ENCODE measurements at places on chromosomes 1 and 21.
A peak's percentile ranks its signal among the peaks of the same experiment; 100 is the strongest.

DNA sequence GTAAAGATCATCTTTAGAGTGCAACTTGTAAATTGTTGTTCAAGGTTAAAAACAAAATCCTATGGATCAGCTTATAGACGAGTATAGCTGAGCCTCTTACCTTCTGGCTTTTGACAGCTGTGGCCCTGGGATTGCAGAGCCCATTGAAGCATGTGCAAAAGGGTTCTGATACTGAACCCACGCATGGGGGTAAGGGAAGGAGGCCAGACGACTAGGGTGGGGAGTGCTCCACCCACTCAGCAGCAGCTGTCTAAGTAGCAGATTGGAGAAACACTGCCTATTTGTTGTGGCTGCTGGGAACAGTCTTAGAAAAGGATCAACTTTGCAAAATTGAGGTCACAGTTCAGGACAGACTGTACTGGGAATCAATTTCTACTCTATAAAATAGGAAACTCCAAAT, 16.1 kb downstream of the CD101 start:
- no peak for DNase-seq

GRCh38 chr1:221620437-221621384, 121.2 kb downstream of the DUSP10 start:
- no peak for DNase-seq

- DNase-seq, result no peak
These were observed 15.3 kb downstream of the BCL9 start for GRCh38 chr1:147556643-147557042.

- DNase-seq, result no peak
These were observed 135.4 kb upstream of the POGK start for GRCh38 chr1:166703726-166704462.

DNA sequence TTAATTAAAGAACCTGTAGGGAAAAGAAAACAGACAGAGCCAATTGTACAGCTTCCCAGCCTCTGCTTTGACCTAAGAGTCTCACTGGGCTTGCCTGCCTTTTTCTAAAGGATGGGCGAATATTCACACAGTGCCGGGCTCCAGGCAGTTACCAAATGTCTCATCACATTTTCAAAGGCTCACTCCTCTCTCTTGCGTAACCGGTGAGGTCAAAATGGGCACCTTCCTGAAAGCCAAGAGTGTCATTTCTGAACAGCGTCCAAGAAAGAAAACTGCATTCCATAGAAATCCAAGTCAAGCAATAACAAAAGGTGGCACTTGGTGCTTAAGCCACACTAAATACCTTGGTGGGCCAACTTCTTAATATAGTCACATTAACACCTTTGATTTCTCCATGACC, 710 bp upstream of the PALMD start:
- DNase-seq, result no peak

- no peak for DNase-seq
These were observed 3.5 kb upstream of the PEF1 start for GRCh38 chr1:31648190-31648589.

DNA sequence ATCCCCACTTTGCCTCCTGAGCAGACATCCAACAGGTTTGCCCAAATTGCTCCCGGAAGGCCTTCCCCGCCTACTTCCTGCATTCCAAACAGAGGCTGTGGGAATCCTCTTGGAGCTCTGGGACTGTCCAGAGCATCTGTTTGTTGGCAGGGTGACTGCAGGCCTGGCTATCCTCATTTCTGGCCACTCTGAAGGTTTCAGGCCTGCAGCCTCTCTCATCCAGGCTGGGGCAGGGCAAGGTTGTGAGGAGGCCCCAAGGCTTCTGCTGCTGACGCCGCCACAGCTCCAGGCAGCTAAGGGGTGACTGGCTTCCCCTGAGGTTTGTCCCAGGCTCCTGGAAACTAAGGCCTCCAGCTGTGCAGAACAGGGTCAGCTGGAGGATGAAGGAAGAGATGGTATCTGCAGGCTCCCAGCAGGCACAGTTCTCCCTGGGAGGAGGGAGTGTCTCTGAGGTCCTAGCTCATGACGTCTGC, 11.3 kb downstream of the CDK18 start:
- DNase-seq, result no peak

DNA sequence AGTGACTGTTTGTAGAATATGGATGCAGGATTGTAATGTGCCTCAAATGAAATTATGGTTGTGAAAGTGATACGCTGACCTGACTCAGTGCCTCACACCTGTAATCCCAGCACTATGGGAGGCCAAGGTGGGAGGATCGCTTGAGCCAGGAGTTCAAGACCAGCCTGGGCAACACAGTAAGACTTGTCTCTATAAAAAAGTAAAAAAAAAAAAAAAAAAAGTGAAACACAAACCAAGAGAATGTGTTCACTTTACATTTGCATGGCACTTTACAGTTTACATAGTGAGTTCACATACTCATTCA, 2.0 kb downstream of the CAPN2 start:
- DNase-seq, result no peak

DNA sequence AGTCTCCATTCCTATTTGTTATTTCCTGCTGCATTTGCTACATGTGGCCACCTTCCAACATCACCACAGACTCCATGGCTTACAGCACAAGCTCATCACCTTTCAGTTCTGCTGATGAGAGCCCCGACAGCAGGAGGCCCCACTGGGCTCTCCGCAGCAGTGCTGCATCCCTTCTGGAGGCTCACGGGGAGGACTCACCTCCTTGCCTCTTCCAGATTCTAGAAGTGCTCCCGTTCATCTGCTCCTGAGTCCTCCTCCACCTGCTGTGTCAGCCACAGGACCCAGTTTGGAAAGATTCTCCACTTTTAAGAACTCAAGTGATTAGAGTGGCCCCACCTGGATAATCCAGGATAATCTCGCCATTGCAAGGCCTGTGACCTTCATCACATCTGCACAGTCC, 167.6 kb downstream of the PCBP3 start:
- DNase-seq, result no peak

DNA sequence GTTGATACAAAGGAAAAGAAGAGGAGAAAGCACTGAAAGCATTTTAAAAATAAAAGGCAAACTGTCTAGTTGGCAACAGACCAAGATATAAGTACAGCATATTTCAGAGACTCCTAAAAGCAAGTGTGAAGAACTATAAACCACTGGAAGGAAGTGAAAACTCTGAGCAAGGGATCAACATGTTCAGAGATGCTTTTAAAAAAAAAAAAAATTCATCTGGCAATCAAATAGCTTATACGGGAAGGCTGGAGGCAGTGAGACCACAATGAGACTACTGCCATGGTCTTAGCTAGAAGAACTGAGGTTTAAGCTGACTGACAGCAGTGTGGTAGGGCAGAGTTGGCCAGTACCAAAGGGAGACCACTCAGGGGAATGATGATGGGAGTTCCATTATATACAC, 124.3 kb downstream of the VAV3 start:
- no peak for DNase-seq

GRCh38 chr1:30028939-30029338, 694.4 kb downstream of the MATN1 start:
- DNase-seq, result no peak

DNA sequence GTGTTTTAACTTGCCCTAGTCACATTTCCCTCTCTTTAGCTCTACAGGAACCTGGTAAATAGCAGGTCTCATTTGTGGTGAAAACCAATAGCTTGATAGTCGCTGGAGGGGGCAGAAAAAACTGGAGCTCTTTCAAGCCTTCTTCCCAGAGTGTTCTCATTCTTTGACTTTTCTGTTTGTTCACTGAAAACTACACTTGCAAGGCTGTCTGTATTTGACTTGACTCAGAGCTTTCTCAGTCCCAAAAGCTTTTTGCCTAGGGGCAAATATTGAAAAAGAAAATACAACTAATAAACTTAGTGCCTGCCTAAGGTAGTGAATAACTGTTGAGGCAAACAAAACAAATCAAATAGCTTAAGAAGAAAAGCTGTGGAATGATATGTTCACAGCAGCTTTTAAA, 217.1 kb upstream of the CHRM3 start:
- no peak for DNase-seq

DNA sequence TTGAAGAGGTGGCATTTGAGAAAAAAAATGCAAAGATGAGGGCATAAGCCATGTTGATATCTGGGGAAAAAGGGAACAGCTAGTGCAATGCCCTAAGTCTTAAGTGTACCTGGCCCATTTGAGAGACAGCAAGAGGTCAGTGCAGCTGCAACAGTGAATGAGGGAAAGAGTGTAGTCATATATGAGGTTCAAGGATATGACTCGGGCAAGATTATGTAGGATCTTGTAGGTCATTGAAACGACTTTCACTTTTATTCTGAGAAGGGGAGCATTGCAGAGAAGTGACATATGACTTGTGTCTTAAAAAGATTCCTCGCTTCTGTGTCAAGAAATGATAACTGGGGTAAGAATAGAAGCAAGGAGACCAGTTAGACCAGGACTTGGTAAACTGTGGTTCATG, 31.0 kb downstream of the NTMT2 start:
- DNase-seq, result no peak

DNA sequence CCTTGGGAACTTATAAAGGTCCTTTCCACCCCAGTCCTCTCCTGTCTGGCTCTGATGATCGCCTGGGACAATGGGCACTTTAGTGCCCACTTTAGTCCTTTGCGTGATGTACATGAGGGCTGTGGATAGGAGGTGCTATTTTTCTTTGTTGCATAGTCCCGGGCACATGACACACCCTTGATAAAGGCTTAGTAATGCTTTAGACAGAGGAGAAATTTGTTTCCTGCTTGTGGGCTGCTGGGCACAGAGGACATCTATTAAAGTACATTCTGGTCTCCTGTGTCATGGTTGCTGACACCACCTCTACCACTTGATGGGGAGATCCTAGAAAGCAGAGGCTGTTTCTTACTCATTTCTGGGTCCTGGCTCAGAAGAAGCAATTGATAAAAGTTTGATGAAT, 5.4 kb upstream of the KNCN start:
- DNase-seq, result no peak

- peak; percentile 32 for DNase-seq
These were observed 7.0 kb upstream of the C1orf174 start for GRCh38 chr1:3907031-3907534.

GRCh38 chr1:109425391-109426280, 612 bp downstream of the PSMA5 start:
- peak; percentile 17 for DNase-seq

DNA sequence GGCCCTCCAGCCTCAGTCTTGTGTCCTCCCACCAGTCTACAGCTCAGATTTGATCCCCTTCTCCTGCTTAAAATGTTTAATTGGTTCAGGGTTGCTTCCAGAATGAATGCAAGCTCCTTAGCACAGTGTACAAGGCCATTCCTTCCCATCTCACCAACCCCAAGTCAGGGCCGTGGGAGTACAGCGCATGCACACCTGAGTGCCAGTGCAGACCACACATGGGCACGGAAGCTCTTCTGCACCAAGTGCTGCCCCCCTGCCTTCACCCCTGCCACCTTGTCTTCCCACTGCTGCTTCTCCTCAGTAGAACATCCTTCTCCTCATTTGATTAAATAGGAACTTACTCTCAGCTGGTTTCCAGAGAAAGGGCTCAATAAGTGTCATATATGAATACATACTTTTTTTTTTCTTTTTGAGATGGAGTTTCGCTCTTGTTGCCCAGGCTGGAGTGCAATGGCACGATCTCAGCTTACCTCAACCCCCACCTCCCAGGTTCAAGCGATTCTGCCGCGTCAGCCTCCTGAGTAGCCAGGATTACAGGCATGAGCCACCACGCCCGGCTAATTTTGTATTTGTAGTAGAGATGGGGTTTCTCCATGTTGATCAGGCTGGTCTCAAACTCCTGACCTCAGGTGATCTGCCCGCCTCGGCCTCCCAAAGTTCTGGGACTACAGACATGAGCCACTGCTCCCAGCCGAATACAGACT, 9.3 kb downstream of the PMF1 start:
- no peak for DNase-seq

DNA sequence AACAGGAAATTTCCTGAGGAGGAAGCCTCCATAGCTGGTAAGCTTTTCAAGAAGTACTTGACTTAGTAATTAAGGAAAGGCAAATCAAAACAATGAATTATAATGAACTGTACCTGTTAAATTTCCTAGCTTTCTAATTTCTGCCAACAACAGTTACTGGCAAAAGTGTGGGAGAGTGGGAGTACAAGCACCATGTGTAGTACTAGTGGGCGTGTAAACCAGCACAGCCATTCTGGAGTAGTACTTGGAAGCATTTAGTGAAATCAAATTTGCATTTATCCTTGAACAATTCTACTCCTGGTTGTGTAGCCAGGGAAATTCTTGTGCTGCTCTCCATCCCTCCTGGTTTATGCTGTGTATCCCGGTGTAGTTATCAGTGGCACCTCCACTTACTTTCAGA, 190.8 kb downstream of the PRDM2 start:
- no peak for DNase-seq

GRCh38 chr1:31583995-31584868, 7.9 kb downstream of the TINAGL1 start:
- peak; percentile 83 for DNase-seq

DNA sequence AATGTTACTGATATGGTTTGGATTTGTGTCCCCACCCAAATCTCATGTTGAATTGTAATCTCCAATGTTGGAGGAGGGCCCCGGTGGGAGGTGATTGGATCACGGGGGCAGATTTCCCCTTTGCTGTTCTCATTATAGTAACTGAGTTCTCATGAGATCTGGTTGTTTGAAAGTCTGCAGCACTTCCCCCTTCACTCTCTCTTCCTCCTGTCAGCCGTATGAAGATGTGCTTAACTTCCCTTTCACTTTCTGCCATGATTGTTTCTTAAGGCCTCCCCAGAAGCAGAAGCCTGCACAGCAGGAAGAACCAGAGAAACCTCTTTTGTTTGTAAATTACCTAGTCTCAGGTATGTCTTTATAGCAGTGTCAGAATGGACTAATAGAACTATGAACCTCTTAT, 28.4 kb downstream of the TRIM33 start:
- no peak for DNase-seq

DNA sequence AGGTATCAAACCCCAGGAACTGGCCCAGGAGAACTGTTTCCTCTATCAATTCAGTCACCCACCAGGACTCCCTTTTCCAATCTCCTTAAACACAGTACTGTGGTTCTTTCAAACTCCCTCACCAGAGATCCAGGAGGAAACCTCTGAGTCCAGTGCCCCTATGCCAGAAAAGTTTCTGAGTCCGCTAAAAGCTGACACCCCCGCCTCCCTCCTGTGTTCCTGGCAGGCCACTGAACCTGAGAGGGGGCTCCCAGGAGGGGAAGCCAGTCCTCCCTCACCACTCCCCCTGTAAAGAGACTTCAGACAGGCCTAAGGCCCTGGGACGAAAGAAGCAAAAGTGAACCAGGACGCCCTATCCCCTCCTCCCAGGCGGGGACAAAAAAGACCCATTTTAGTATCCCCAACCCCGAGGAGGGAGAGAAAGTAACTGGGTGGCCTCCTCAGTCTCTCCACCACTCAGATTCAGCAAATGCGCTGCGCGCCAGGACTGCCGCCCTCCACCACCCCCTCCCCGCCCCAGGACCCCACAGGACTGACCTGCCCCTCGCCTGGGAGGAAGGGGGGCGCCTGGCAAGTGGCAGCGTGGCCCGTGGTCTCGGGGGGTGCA, 624 bp downstream of the SLC41A1 start:
- peak; percentile 42 for DNase-seq

- DNase-seq, result no peak
These were observed 369.5 kb upstream of the LYPLAL1 start for GRCh38 chr1:218804014-218804785.

- DNase-seq, result peak; percentile 89
These were observed at the start of gene CDC42BPA for GRCh38 chr1:227318016-227318852. CDC42BPA (minus strand) TSS chr1:227318492; CDS start chr1:227317182, 1,310 bp downstream.

- DNase-seq, result no peak
These were observed 46.8 kb downstream of the PKNOX1 start for GRCh38 chr21:43021191-43021590.

GRCh38 chr21:39073063-39073462, 110.2 kb downstream of the PSMG1 start:
- DNase-seq, result no peak

- no peak for DNase-seq
These were observed 267.7 kb upstream of the C1orf87 start for GRCh38 chr1:60341274-60341673.
